Hypothalamus (tissue), 51 donors: ENCODE measurements at places on chromosomes 4 and X.
A peak's percentile ranks its signal among the peaks of the same experiment; 100 is the strongest.

- no peak for DNase-seq
Measured at GRCh38 chrX:23637187-23637586, 30.1 kb upstream of the PRDX4 start.

DNA sequence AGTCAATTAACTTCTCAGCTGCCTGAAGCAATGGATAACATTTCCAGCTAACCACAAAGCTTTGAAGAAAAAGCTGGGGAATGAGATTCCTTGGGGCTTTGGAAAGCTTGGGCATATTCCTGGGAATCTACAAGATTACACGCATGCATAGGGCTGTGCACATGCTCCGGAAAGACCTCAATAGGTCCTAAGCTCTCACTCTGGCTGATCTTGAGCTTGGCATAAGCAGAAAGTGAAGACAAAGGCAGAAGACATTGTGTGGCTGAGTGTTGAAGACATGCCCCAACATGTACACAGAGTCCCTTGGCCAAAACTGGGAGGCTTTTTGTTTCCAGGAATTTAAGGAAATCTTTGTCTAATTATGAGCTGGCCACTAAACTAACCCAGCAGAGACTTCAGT lies 31.2 kb downstream of the ATG4A start:
- DNase-seq: no peak

- DNase-seq: peak; percentile 1
Measured at GRCh38 chrX:51759055-51759839, 16.0 kb downstream of the GSPT2 start.

- DNase-seq: no peak
Measured at GRCh38 chr4:2799224-2799911, 6.5 kb downstream of the SH3BP2 start.

- no peak for DNase-seq
Measured at GRCh38 chr4:165328708-165329107, 1.2 kb downstream of the MSMO1 start.

DNA sequence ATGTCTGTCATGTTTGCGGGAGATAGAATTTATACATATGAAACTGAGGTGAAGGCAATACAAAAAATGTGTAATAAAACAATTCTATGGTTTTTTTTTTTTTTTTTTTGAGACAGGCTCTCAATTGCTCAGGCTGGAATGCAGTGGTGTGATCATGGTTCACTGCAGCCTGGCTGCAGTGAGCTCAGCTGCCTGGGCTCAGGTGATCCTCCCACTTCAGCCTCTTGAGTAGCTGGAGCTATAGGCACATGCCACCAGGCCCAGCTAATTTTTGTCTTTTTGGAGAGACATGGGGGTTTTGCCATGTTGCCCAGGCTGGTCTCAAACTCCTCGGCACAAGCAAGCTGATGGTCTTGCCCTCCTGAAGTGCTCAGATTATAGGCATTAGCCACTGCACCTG lies 10.1 kb downstream of the RADX start:
- no peak for DNase-seq

GRCh38 chrX:24444645-24445044 lies 20.4 kb upstream of the PDK3 start:
- no peak for DNase-seq

DNA sequence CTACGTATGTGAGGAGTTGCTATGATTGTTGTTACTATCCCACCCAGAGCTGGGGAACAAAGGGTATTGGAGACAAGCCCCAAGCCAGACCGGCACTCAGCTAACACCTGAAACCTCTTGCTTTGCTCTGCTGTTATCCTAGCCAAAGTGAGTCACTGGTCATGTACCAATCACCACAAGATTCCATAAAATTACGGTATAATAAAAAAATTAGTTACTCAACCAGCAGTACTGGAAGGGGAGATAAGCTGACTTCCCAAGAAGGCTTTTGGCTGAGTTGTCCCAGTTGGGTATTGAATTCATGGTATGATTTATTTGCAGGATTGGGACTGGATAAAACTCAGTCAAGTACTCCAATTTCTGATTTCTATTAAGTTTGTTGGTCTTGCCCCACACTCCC lies 5.3 kb downstream of the EDA2R start:
- no peak for DNase-seq
